ENCODE measurements at places on chromosomes 5 and 9. TPM values are rescaled to one million over a fixed set of nuclear protein-coding genes. Genes with fewer than 3 reads are reported as not detected.

GRCh38 chr5:31033295-31033694 lies 160.2 kb upstream of the CDH6 start:
- no peaks in the 10 kb centered on the region for H3K4me1 ChIP-seq
- no peak overlapping the region for H3K4me3 ChIP-seq
- H3K36me3 ChIP-seq, result no peaks in the 10 kb centered on the region

GRCh38 chr9:134356496-134357470 lies 30.5 kb downstream of the RXRA start:
- no peaks in the 10 kb centered on the region for H3K27me3 ChIP-seq
- H3K27ac ChIP-seq, result no peak overlapping the region
- H3K36me3 ChIP-seq, result no peaks in the 10 kb centered on the region

DNA sequence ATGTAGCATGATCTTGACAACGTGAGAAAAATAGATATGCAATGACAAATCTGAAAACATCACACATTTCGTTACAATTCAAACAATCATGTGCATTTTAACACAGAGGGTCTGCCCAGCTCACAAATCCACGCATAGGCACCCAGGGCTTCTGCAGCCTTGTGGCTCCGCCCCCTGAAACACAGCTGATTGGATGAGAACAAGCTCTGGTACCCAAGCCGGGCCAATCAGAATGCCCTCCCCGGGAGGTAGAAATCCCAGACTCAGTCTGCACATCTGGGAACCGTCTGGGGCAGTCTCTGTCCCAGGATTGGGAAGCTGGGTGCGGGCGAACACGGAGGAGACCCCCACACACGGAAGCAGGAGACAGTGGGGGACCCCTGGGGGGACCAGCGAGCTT lies 137.5 kb downstream of the GAPVD1 start:
- H3K27me3 ChIP-seq, result no peaks in the 10 kb centered on the region
- no peak overlapping the region for H3K4me3 ChIP-seq
- no peaks in the 10 kb centered on the region for H3K4me1 ChIP-seq
- no peaks in the 10 kb centered on the region for H3K36me3 ChIP-seq
- H3K27ac ChIP-seq, result no peak overlapping the region

- no peaks in the 10 kb centered on the region for H3K36me3 ChIP-seq
- H3K4me1 ChIP-seq, result no peaks in the 10 kb centered on the region
- no peak overlapping the region for H3K27ac ChIP-seq
- H3K27me3 ChIP-seq, result no peaks in the 10 kb centered on the region
- no peak for DNase-seq
These were observed 328.8 kb downstream of the GADD45G start for GRCh38 chr9:89933578-89933977.

Gene DBH
- polyA plus RNA-seq, result not detected

- H3K4me1 ChIP-seq, result peaks cover 9% of the 10 kb centered on the region
These were observed 83.7 kb upstream of the SMIM15 start for GRCh38 chr5:61245936-61246335.

Measured in stomach (tissue), 19 donors.